ENCODE measurements at places on chromosomes 4 and X.

- no peak for DNase-seq
Observed at GRCh38 chr4:20638825-20639224, 61.4 kb upstream of the PACRGL start.

GRCh38 chrX:38768079-38768478, 33.2 kb upstream of the MID1IP1 start:
- no peak for DNase-seq

DNA sequence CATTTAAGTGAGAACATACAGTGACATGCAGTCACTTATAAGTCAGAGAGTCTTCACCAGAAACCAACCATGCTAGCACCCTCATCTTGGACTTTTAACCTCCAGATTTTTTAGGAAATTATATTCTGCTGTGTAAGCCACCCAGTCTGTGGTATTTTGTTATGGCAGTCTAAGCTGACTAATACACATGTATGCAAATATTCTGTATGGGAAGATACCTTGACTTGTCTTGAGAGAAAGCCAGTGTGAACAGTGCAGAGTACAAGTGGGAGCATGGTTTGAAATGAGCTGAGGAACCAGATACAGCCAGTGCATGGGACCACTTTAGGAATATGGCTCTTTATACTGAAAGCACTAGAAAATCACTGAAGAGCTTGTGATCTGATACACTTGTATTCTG, 110.4 kb upstream of the MAP9 start:
- DNase-seq = no peak

GRCh38 chr4:1245481-1246051, 3.4 kb downstream of the CTBP1 start:
- no peak for DNase-seq

DNA sequence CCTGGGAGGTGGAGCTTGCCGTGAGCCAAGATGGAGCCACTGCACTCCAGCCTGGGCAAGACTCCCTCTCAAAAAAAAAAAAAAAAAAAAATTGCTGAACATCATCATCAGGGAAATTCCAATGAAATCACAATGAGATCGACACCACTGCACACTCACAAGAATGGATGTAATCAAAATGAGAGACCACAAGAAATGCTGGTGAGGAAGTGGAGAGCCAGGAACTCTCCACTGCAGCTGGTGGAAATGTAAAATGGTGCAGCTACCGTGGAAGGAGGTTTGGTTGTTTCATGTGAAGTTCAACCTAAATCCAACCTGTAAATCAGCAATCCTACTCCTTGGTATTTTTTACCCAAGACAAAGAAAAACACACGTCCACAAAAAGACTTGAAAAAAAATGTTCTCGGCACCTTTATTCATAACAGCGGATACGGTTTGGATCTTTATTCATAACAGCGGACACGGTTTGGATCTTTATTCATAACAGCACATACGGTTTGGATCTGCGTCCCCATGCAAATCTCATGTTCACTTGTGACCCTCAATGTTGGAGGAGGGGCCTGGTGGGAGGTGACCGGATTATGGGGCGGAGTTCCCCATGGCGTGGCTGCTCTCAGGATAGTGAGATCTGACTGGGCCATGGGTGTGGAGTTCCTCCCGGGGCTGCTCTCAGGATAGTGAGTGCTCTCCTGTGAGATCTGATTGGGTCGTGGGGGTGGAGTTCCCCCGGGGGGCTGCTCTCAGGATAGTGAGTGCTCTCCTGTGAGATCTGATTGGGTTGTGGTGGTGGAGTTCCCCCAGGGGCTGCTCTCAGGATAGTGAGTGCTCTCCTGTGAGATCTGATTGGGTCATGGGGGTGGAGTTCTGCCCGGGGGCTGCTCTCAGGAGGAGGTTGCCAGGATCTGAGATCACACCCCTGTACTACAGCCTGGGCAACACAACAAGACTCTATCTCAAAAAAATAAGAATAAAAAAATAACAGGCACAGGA, 7.7 kb downstream of the GAK start:
- DNase-seq = no peak

DNA sequence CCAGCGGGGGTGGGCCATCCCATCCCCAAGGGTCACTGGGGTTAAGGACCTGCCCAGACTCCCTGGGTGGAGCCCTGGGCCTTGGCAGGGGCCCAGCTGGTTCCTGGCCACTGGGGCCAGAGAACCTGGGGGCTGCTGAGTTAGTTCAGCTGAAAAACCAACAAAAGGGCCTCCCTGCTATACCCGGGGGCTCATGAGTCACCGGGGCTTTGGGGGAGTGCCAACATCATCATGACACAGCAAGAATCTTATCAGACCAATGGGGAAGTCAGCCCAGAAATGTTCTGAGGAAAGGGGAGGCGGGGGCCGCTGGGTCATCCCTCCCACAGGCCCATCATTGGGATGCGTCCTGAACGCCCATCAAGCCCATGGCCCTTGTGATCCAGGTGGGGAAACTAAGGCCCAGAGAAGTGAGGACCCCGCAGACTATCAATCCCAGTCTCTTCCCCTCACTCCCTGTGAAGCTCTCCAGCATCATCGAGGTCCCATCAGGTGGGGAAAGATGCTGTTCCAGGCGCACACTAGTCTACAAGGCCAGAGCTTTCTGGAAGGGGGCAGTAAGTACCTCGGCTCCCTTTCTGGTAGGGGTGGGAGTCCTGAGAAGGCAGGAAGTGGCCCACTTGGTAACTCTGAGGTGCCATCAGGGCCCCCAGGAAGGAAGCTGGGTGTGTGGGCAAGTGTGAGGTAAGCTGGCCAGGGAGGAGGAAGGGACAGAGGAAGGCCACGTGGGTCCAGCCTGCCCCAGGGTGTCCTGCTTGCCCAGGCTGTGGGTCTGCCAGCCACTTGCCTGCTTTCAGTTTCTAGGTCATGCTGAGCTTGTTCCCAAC, 4.5 kb downstream of the G6PD start:
- DNase-seq = peak; percentile 62

DNA sequence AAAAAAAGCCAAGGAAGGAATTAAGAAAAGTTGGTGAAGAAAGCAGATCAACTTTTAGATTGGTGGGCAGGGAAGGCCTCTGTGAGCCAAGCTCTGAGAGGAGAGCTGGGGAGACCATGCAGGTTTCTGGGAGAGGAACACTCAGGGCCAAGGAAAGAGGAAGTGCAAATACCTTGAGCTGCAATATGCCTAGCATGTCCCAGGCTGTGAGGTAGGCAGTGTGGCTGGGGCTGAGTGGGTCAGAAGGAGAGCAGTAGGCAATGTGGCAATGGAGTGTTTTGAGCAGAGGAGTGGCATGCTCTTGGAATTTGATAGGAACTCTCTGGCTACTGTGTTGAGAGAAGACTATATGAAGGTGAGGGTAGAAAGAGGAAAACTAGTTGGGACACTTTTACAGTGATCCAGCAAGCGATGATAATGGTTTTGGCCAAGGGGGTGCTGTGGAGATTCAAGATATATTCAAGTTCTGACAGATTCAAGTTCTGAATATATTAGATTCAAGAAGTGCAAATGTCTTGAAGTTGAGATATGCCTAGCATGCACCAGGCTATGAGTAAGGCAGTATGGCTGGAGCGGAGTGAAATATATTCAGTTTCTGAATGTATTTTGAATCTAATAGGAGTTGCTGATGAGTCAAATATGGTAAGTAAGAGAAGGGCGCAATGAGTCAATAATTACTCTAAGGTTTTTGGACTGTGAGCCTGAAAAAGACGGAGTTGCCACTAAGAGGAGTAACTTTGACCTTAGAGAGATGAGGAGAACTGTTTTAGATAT, 172.5 kb downstream of the CAMK2D start:
- no peak for DNase-seq

DNA sequence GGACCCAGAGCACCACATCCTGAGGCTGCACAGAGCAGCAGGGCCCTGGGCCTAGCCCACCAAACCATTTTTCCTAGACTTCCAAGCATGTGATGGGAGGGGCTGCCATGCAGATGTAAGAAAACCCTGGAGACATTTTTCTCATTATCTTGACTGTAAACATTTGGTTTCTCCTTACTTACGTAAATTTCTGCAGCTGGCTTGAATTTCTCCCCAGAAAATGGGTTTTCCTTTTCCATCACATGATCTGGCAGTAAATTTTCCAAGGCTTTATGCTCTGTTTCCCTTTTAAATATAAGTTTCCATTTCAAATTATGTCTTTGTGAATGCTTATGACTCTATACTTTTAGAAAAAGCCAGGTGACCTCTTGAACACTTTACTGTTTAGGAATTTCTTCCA, 945.9 kb upstream of the NDST4 start:
- DNase-seq = no peak

GRCh38 chr4:1611501-1611870, 72.6 kb downstream of the FAM53A start:
- DNase-seq = no peak

GRCh38 chr4:7974425-7974824, 34.8 kb upstream of the AFAP1 start:
- no peak for DNase-seq

DNA sequence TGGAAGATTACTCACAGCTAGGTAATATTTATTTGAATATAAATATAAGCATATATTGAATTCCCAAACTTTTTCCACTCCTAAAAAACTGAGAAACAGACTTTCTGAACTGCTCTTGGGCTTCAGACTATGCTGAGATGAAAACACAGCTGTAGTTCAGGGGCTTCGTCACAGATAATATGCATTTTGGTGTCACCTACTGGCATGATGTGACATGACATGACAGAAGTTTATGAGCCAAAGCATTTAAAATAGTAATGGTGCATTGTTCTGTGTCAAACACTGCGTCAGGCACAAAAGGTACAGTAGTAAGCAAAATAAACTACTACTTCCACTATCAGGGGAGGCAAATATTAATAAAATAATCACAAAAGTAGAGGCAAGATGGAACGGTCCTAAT, 171.3 kb downstream of the BTC start:
- DNase-seq = no peak

DNA sequence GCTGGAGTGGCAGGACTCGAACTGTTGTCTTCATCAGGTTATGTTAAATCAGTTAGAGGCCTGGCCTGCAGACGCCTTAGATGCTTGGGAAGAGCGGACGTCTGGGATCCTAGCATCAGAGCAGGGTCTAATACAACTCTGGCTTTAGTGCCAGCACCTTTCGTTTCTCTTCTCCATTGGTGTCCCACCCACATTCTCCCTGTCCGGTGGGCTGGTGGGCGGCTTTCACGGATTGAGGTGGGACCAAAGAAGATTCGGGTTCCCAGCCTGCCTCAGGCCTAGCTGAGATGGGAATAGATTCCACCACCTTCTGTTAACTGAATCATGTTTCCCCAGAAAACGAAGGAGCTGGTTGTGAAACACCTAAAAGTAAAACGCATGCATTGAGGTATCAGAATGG, 939 bp downstream of the PDK3 start:
- no peak for DNase-seq

DNA sequence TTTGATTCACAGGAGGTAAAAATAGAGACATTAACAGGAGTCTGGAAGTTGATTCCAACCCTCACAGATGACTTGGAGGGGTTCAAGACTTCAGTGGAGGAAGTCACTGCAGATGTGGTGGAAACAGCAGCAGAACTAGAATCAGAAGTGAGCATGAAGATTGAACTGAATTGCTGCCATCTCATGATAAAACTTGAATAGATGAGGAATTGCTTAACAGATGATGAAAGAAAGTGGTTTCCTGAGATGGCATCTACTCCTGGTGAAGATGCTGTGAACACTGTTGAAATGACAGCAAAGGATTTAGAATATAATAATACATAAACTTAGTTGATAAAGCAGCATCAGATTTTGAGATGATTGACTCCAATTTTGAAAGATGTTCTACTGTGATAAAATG, 76.5 kb downstream of the RELL1 start:
- no peak for DNase-seq

- no peak for DNase-seq
Observed at GRCh38 chr4:171561419-171561818, 251.8 kb upstream of the GALNTL6 start.

GRCh38 chrX:78527263-78527662, 131.9 kb downstream of the RTL3 start:
- DNase-seq = no peak

DNA sequence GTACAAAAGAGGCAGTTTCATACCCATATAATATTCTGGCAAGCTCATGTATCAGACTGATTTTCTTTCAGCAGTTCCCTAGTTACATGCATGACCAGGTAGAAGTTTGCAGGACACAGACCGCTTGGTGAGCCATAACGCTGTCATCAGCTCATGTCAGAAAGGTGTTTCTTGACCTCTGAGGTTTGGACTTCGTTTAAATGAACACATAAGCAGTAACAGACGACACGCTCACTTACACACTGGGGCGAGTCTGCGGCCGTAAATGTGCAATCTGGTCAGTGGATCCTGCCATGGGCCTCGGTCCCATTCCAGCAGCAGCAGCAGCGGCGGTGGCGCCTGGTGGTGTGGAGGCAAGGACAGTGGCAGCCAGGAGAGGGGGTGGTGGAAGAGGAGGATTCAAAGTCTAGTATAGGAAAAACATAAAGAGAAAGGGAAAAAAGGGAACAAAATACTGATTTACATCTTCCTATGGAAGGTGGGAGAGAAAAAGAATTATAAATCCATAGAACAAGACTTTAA, 111.9 kb upstream of the CBR4 start:
- no peak for DNase-seq

DNA sequence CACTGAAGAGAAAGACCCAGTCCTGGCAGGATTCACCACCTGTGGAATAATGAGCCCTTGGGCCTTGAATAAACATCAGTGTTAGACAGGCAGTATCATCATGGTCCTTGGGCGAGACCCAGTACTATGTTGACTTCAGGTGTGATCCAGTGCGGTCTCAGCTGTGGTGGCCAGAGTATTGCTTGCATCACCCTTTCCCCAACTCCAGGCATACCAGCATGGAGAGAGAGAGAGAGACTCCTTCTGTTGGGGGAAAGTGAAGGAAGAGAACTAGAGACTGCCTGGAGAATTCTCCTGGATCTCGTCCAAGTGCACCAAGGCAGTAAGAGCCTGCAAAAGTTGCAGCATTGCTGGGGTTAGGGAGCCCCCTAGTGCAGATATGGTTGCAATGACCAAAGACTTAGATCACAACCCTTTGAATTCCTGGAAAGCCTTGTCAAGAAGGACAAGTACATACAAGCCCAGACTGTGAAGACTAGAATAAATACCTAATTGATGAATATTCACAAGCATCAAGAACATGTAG, 61.1 kb upstream of the VAMP7 start:
- no peak for DNase-seq

- DNase-seq = no peak
Observed at GRCh38 chr4:126051689-126052424, 737.1 kb downstream of the FAT4 start.

- no peak for DNase-seq
Observed at GRCh38 chr4:126396703-126397102, 1081.9 kb downstream of the FAT4 start.

GRCh38 chr4:42474406-42474805, 77.1 kb downstream of the SHISA3 start:
- no peak for DNase-seq

DNA sequence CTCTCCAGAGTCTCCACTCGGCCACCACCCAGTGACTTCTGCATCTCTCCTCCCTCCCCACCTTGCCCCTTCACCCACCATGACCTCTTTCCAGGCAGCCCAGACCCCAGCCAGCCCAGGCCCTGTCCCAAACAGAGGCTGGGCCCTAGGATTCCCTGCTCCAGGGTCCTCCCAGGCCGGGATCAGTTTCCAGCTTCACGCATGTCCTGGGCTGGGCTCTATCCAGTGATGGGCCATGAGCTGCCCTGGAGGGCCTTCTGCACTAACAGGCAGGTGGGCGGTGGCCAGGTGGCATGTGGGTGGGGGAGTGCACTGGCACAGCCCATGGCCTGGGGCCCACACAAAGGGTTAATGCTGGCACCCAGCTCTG, 20.4 kb upstream of the ADD1 start:
- no peak for DNase-seq

- no peak for DNase-seq
Observed at GRCh38 chrX:38895775-38896174, 94.5 kb downstream of the MID1IP1 start.

- no peak for DNase-seq
Observed at GRCh38 chr4:651884-652642, 22.0 kb downstream of the ATP5ME start.

GRCh38 chrX:41472231-41472815, 25.2 kb downstream of the NYX start:
- no peak for DNase-seq
